ENCODE measurements at places on chromosomes 4 and X.

DNA sequence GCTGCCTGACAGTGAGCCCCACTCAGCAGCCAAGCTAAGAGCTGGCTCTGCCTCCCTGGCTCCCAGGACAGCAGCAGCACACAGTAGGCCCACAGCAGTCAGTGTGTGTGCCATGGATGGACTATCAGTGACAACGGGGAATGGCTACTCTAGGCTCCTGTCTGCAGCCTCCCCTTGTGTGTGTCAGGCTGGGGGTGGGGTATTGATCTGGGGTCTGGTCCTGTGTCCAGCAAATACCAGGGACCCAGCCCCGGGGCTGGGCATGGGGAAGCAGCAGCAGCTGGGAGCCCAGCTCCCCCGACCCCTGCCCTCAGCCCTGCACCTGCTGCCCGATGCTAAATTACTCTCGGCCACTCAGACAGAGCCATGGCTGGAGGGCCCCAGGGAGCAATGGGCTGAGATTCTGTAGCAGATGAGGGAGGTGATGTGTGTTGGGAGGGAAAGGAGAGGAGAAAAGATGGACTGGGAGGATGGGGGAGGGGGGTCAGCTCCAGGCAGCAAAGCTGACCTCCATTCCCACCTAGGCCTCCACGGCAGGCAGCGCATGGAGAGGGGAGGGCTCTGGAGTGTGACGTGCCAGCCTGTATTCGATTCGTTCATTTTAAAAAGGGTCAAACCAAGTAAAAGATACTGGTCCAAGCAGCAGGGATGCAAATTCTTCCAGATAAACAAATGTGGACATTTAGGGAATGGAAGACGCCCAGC, 61.3 kb upstream of the CRMP1 start:
- no peak for DNase-seq

DNA sequence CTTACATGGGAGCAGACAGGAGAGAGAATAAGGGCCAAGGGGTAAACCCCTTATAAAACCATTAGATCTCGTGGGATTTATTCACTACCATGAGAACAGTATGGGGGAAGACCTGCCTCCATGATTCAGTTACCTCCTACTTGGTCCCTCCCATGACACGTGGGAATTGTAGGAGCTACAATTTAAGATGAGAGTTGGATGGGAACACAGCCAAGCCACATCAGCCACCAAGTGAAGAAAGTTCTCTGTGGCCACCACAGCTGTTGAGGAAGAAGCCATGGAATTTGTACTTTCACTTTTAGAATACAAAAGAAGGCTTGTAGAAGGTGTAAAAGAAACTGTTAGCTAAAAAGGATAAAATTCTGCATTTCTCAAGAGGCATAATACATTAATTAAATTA, 67.0 kb upstream of the CXorf51A start:
- DNase-seq = no peak

- no peak for DNase-seq
Measured at GRCh38 chr4:135207531-135207930, 1005.9 kb upstream of the PABPC4L start.

DNA sequence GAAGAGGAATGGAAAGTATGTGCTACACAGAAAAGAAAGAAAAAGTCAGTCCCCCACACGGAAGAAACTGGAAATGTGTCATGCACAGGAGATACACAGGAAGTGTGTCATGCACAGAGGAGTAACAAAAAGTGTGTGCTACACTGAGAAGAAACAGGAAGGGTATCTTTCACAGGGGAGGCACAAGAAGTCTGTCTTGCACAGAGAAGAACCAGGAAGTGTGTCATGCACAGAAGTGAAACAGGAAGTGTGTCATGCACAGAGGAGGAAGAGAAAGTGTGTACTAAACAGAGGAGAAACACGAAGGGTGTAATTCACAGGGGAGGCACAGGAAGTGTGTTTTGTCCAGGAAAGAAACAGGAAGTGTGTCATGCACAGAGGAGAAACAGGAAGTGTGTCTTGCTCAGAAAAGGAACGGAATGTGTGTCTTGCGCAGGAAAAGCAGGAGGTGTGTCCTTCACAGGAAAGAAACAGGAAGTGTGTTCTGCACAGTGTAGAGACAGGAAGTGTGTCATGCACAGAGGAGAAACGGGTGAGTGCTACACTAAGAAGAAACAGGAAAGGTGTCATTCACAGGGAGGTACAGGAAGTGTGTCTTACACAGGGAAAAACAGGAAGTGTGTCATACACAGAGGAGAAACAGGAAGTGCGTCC, 527.2 kb upstream of the PRKX start:
- peak; percentile 14 for DNase-seq

DNA sequence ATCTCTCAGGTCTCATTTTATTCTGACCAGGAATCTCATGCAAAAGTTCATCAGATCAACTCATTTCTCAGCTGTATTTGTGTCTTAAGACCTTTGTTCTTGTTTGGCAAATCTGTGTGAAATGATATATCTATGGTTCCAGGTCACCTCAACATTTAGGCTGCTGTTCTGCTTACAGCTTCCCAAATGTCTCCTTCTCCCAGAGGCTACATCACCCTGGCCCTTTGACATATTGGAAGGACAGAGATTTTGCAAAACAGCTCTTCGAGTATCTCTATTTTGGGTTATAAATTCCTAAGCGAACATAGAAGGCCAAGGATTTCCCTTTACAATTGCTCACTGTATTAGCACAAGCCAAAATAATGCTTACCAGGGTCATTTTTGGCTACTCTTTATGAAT, 57.5 kb upstream of the GIMD1 start:
- DNase-seq = no peak

- no peak for DNase-seq
Measured at GRCh38 chr4:96347582-96347981, 507.7 kb downstream of the PDHA2 start.

DNA sequence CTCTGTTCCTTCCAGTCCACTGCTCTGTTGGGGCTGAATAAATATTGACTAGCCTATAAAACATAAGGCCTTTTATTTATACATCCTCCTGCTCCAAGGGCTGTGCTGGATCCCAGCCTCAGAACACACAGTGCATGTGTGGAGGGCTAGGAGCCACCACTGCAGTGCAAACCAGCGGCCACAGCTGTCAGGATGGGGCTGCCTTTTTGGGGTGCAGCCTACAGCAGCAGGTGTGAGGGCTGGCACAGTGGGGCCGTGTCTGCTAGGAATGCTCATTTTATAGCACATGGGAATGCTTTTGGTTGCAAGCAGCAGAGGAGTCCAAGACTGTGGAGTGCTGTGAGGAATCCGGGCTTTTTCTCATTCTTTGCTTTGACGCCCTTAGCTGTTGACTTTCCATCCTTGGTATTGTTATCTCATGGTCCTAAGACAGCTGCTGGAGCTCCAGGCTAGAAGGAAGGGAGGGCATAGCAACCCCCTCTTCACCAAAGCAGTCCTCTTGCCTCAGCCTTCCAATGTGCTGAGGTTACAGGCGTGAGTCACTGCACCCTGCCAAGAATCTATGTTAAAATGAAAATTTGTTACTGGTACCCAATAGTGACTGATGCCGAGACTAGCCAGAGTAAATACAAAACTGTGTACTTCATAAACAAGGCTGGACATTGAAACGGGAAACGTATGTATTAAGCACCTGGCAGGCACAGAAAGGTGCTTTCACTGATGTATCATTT, 334.3 kb upstream of the GATB start:
- peak; percentile 80 for DNase-seq

DNA sequence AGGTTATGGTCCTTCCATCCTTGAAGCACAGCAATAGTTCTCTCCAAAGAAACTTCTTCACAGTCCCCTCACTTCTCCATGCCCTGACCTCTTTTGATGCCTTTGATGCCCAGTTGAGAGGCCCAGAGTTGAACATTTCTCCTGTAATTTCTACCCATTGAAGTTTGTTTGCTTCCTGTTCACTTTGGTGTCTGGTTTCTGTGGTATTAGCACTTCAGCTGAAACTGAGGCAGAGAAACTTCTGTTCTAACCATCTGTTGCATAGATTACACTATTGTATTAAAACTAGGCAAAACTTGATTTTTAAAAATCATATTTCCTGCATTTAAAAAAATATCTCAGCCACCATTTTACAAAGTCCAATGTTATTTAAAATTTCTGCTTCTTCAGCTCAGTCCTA, 89.8 kb upstream of the ADGRG2 start:
- no peak for DNase-seq

DNA sequence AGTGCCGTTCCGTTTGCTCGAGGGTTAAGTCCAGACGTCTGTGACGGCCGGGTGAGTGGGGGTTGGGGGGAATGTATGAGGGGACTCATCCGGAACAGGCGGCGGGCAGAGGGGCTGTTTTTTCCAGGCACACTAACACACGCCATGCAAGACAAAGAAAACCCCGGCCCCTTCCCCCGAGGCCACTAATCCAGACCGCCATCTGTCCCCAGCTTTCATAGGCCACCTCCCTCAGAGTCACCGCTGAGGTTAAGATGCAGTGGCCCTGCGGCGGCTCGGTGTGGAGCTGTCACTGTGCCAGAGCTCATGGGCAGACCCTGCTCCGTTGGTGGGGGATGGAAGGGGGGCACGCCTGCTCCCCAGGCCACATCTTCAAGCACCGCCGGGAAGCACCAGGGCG, 34.1 kb downstream of the SORCS2 start:
- DNase-seq = peak; percentile 68

- no peak for DNase-seq
Measured at GRCh38 chr4:122423246-122423645, 33.3 kb downstream of the IL2 start.

DNA sequence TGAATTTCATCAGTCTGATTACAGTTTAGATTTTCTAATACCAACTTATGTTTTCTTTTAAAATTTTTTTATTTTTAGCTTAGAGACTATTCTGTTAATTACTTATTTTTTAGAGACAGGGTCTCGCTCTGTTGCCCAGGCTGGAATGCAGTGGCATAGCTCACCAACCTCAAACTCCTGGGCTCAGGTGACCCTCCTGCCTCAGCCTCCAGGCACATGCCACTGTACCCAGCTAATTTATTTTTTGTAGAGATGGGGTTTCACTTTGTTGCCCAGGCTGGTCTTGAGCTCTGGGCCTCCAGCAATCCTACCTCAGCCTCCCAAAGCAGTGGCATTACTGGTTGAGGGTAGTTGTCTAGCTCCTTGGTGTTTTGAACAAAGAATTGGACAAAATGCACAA, 102.0 kb downstream of the KLHL8 start:
- no peak for DNase-seq

DNA sequence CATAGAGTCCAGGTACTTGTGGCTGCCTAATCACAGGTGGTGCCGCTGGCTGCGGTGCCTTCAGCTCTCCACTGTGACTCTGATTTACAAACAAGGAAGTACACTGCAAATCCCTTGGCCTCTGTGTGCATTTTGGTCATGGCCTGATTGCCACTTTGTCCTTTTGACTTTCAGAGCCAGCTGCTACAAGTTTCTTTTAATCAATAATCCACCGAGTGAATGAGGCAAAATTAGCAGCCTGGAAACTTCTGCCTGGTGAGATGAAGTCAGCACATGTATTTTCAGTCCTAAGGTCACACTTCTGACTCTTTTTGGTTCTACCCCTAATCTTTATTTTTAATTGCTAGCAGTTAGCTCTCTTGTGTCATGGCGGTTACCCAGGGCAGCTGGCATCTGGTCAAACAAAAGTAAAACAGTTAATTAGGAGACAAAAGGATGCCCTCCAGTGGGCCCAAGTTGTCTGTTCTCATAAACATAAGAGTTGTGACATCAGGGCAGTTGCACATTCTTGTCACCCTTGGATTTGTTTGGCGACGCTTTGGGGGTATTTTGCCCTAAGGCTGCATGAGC, 62.3 kb upstream of the LNX1 start:
- DNase-seq = peak; percentile 94

GRCh38 chrX:19040373-19040772, 56.5 kb upstream of the PHKA2 start:
- DNase-seq = peak; percentile 2

GRCh38 chr4:82848706-82849105, 42.2 kb downstream of the SEC31A start:
- DNase-seq = no peak
